ENCODE measurements at places on chromosomes 3 and 15.

- no peak for DNase-seq
Observed at GRCh38 chr15:74506515-74506840, 34.5 kb upstream of the ARID3B start.

DNA sequence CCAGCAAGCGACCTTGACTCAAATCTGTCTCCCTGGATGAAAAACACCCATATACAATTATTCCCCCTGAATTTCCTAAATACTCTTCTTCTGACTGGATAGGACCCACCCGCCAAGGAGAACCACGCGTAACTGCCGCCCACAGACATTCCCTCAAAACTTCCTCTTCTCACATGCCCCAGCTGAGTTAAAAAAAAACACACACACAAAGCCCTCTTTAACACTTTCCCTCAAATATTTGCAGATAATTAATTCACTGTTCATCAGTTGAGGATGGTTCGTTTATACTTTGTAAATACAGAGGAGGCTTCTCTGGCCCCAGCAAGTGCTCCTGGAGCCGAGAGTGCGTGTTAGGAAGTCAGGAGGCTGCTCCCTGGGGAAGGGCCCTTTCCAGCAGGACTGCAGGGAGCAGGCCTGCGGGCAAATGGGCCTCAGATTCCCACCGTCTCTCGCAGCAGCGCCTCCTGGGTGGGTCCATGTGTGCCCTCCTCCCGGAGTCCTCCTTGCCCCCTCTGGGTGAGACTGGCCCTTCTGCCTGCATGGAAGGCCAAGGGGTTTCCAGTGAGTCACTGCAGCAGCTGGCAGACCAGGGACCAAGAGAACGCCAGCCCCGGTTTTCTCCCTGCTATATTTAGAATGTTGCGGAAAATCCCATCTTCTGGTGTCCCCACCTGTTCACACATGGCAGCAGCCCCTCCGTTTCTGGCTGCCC, 46.8 kb downstream of the MGLL start:
- no peak for DNase-seq

DNA sequence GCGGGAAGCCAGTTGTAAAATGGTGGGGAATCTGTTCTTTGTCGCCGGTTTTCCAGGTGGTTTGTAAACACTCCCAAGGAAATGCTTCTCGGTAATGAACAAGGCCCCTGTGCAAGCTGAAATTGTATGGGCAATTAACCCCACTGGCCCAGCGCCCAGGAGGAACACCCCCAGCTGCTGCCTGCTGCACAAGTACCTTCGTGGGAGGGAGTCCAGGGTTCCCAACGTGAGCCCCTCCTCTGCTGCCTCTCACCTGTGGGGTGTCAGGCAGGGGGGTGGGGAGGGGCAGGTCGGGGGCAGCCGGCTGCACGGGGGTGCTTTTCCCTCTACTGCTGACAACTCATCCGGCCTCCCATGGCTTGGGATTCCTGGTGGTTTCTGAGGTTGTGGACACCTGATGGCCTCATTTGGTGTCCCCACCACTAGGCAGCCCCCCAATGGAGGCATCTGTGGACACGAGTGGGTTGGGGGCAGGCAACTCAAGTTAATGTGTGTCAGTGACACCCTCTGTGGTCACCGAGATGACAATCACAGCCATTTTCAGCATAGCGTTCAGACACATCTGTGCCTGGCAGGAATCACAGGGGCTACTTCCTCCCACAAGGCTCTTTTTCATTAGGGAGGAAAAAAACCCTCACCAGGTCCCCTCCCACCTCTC, 35.6 kb upstream of the PRR23E start:
- no peak for DNase-seq

DNA sequence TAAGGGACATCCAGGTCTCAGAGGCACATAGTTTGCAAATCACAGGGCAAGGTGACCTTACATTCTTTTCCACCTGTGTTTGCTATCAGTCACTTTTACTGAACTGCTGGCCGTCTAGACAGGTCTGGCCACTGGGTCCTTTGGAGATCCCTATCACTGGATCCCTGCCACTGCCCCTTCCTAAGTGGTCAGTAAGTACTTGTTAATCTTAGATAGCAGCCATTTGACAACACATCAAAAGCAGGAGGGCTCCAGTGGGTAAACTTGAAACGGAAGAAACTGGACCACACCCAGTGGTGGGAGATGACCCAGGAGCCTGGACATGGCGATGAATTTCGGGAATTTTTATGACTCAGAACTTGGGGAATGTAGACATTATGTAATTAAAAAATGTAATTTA, 28.9 kb upstream of the RASGRP1 start:
- no peak for DNase-seq

GRCh38 chr15:59249816-59250215, 43.2 kb downstream of the LDHAL6B start:
- DNase-seq, result no peak

GRCh38 chr3:63909431-63909830, 2.8 kb downstream of the SCAANT1 start:
- no peak for DNase-seq

- no peak for DNase-seq
Observed at GRCh38 chr3:190338717-190339116, 16.5 kb upstream of the CLDN1 start.

DNA sequence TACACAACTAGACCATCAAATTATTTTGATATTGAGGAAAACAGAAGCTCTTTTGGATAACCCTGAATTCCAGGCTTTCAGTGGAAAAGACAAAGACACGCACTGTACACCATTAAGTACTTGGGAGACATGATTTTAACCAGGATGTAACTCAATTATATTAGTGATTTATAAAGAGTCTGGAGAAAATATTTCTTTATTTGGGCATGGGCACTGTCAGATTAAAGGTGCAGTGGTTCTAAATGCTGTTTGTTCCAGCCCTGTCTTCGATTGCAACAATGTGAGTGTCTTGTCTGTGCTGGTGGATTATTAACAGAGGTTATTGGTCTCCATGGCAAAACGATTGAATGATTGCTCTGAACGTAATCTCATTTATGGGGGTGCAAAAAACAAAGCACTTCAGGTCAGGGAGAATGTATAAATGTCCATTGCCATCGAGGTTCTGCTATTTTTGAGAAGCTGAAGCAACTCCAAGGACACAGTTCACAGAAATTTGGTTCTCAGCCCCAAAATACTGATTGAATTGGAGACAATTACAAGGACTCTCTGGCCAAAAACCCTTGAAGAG, at the start of gene TM4SF4:
TM4SF4 (plus strand) TSS at position 448 of the 568 bp plus-strand sequence. CDS start 181 bp downstream, outside the sequence.
- no peak for DNase-seq

GRCh38 chr3:31305340-31305739, 227.4 kb upstream of the STT3B start:
- no peak for DNase-seq

DNA sequence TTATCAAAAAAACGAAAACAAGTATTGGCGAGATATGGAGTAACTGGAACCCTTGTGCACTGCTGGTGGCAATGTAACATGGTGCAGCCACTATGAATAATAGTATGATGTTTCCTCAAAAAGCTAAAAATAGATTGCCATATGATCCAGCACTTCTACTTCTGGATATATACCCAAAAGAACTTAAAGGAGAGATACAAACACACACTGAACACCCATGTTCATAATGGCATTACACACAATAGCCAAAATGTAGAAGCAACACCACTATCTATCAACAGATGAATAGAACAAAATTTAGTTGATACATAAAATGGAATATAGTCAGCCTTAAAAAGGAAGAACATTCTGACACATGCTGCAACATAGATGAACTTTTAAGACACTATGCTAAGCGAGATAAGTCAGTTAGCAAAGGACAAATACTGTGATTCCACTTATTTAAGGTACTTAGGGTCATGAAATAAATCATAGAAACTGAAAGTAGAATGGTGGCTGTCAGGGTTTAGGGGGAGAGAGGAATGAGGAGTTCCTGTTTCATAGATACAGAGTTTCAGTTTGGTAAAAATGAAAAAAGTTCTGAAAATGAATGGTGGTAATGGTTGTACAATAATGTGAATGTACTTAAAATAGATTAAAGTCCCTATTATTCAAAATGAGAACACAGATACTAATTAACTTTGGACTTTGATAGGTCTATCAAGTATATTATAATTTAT, 59.4 kb upstream of the IMPG2 start:
- no peak for DNase-seq

- DNase-seq, result no peak
Observed at GRCh38 chr3:140316868-140317400, 360.9 kb upstream of the TRIM42 start.

DNA sequence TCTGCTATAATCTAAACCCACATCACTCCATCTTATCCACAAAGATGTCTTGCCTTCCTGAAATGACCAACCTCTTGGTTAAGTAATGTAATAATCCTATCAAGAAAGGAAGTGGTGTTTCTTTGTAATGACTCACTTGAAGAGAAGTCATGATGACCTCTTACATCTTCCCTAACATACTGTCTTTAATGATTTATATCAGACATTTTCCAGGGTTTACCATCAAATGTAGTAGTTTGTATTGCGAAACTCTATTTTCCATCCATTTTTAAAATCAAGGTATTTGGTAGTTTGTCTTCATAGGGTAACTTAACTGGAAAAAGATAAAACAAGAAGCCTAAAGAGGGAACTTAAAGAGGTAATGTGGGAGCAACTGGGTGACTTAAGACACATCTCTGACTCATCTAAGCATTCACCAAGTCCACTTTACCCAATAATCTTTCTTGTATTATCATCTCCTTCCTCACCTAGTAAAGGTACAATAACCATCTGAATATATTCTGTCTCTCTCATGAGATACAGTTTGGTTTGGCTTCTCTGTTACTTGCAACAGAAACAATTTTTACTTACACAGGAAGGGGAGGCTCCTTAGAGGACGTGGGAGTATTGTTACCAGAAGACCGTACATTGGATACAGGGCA, 5.7 kb upstream of the MAPK6 start:
- DNase-seq, result no peak

- DNase-seq, result no peak
Observed at GRCh38 chr3:79490165-79491028, 277.4 kb downstream of the ROBO1 start.

DNA sequence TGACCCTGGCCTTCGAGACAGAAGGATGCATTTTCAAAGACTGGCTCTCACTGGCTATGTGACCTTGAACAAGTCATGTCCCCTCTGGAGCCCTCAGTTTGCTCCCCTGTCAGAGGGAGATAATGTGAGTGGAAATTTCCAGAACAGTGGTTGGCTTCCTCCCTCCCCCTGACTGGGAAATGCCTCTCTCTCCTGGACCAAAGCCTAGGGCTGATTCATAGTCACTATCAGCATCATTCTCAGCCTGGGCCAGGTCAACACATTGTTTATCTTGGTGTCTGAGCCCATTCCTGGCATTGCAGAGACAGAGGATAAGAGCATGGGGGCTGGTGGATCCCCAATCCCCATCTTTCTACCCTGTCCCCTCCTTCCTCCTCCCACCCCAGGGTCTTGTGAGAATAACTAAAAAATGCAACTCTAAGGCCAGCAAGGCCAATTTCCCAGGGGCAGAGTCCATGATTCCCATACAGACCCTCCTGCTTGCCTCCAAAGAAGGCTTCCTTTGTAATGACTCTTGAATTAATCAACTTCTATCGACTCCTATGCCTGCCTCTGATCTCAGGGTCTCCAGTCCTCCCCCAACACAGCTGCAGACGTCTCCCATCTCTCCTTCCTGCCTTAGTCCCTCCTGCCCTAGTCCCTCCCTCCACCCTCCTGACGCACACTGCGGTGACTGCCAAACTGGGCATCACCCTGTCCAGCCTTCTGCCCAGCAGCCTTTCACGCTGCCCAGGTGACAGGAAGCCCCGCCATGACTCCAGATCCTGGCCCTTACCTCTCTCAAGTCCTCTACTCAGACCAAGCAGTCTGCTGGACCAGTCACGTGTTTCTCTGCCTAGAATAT, 35.4 kb upstream of the CORO2B start:
- DNase-seq, result no peak

DNA sequence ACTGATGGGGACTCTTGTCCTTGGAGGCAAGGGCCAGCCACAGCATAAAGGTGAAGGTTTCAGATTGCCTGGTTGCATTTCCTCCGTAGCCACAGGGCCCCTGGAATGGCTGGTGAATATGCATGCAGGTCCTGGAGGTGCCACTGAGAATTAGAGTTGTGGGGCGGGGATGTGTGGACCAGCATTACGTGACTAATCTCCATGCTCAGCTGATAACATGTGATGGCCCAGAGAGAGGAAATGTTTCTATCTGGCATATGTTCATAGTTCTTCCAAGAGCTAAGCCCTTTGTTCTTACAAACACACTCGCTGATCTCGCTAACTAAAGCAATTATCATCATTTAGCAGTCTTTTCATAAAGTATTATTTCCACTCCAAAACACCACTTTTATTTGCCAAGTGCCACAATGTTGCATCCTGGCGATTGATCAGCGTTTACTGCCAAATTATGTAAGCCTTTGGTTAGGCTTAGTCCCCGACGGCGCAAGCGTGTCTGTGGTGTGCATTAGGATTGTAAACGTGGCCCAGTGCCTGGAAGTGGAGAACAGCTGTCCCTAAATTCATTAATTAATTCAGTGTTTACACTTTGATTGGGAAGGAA, 55.9 kb downstream of the CGNL1 start:
- DNase-seq, result no peak

GRCh38 chr3:72636969-72637597, 211.2 kb downstream of the SHQ1 start:
- DNase-seq, result no peak

DNA sequence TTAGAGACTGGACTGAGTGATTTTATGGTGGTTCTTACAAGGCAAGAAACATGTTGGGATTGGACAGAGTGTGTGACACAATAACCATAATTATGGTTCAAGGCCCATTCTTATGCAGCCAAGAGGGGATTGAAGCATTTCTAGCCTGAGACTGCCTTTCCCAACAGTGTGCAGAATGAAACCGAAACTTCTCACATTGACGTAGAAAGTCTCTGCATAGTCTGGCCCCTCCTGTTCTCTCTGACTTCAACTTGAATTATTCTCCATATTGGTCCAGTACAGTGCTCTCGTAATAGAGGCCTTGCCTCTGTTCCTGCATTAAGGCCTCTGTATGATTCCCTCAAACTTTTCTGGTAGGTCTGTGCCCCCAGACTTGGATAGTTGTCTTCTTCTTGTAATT, 138.3 kb downstream of the DIPK2A start:
- no peak for DNase-seq

GRCh38 chr3:119329551-119329950, 35.4 kb downstream of the ARHGAP31 start:
- DNase-seq, result no peak

GRCh38 chr3:24680214-24680967, 185.7 kb upstream of the THRB start:
- DNase-seq, result peak; percentile 24

DNA sequence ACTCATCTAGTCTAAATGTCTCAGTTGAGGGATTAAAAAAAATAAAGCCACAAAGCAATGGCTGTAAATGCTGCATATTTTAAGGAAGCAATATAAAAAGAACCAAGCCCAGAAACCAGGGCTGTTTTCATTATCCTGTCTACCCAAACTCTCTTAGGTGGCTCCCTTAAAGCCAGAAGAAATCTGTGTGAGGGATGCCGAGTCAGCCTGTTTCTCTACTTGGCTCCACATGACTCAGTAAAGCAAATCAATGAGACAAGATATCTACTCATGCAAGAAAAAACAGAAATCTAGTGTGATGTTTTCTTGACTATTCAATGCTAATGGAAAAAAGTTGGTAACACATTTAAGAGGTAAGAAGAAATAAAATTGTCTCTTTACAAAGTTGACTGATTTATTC, 296.2 kb downstream of the ZBTB20 start:
- DNase-seq, result no peak

All from activated gamma-delta T cell treated with Interleukin-2 at 50 U/mL for 16 hours (primary cell).